ENCODE measurements at places on chromosomes 5 and 9.

GRCh38 chr9:137545123-137545522, 5.1 kb downstream of the PNPLA7 start:
- no peak for DNase-seq

- no peak for DNase-seq
Observed at GRCh38 chr9:124863371-124863871, 1.5 kb downstream of the ARPC5L start.

DNA sequence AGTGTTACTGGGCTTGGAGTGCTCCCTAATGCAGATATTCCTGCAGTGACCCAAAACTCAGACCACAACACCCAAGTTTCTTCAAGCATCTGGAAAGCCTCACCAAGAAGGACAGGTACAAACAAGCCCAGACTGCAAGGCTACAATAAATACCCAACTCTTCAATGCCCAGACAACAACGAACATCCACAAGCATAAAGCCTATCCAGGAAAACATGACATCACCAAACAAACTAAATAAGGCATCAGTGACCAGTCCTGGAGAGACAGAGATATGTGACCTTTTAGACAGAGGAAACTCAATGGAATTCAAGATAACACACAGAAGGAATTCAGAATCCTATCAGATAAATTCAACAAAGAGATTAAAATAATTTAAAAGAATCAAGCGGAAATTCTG, 605.6 kb downstream of the PDE4D start:
- no peak for DNase-seq

DNA sequence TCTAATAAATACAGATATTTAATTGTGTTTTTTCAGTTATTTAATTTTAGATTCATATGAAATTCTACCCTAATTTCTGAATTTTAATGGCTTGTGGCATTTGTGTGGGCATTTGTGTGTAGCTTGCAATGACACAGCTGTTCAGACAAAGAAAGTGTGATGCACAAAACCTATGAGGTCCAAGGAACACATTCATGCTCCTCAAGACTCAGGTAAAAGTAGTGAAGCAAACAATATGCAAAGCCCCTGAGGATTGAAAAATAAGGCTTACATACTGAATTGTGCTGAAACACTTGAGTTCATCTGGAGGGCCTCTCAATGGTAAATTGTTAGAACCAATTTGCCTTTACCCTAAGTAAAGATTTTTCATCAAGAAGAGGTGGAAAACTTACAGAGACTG, 28.1 kb downstream of the IL7R start:
- DNase-seq = no peak

DNA sequence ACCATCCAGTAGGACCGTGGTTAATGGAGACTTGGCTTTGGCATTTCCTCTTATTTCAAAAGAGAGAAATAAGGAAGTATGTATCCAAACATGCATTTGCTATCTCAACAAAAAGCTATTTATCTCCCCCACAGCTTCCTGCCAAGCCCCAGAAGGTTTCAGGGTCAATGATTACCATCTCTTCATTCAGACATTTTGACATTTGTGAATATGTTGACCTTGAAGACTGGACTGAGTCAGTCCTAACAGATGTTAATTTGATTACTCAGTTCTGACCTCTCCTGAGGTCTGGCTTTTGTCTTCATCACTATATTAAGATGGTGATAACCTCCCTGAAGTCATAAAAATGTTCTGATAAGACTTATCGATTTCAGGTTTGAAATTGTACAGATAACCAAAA, 479.4 kb downstream of the AGTPBP1 start:
- no peak for DNase-seq

DNA sequence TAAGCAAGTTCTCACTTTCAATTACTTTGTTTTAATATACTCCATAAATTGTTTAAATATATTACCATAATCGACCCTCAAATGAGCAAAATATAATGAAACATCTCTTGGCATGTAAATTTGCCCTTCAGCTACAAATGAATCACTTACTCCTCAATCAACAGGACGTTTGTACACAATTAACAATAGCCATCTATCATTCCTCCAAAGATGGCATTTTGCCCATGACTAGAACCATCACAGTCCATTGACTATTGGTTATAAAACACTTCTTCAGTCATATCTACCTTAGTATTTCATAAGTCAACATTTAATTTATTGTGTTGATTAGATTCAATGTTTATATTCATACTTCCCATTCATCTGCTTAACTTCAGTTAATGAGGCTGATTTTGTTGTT, 127.2 kb downstream of the CTNND2 start:
- DNase-seq = no peak

GRCh38 chr5:163506726-163507125, 1.3 kb downstream of the MAT2B start:
- no peak for DNase-seq

DNA sequence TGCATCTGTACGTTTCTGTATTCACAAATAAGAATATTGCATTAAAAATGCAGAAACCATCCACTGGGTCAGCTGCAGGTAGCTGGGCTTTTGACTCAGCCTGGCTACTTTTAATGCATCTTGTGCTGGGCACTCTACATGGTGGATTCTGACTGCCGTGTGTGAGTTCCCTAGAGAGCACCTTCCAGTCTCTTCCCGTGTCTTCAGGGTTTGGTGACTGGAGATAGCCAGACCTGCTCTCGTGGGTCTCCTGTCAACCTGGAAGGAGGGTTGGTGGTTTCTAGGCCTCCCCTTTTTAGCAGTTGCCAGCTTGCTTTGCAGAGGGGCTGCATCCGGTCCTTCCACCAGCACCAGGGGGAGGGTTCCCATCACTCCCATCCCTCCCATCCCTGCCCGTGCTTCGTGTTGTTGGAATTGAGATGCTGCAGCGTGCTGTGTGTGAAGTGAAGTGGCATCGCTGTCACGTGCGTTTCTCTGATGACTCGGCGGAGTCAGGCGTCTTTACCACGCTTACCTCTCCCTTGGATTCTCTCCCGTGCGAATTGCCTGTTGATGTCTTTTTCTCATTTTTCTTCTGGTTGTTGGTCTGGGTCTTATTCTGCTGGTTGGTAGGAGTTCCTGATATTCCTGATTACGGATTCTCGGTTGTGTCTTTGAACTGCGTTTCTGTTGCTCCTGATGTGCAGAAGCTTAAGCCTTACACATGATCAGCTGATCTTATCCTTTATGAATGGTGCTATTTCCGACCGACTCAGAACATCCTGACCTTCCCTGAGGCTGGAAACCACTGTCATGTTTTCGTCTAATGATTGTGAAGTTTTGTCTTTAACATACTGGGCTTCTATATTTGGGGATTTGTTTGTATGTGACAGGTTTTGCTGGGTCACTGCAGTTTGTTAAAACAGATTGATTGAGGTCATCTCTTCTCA, 16.9 kb downstream of the FBXW5 start:
- no peak for DNase-seq

DNA sequence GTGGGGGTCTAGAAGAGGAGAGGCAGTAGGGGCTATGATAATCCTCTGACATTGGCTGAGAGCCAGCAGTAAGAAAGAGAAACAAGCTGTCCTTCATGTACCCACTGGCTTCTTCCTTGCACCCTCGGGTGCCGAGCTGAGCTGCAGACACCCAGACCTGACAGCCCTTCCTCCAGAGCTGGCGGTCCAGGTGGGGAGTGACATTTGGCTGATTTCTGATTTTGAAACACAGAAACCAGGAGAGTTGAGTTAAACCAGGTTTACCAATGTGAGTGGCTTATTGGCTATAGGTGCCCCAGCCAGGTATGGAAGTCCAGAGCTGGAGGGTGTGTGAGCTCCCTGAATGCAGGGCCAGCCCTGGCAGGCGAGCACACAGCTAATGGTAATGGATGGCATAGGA, 59.2 kb downstream of the GADD45G start:
- DNase-seq = no peak

GRCh38 chr9:97572196-97572891, 60.8 kb downstream of the TSTD2 start:
- no peak for DNase-seq

DNA sequence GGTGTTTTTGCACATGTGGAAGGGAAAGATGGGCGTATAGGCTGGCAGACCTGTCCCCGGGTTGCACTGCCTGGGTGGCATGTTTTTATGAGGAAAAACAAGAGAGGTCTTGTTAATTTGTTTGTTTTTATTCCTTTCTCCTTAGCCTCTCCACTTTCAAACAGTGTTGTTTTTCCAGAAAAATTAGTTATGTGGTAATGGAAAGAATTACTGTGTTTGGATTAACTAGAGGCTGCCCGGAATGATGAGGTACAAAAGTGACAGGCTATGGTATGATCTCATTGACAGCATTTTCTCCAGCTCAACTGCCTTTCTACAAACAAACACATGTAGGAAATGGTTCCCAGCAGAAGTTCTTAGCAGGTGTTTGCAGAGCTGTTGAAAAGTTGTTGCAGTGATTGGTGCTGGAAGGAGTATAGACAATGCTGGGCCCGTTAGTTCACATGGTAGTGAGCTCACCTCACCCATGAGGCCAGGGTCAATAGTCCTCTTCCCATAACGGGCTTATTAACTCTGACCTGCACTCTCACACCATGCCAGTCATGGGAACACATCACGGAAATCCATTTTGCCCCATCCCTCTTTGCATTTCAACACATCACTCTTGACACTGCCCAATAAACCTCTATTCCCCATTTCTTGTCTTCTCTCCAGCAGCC, 111.3 kb upstream of the SAP30L start:
- DNase-seq = no peak

DNA sequence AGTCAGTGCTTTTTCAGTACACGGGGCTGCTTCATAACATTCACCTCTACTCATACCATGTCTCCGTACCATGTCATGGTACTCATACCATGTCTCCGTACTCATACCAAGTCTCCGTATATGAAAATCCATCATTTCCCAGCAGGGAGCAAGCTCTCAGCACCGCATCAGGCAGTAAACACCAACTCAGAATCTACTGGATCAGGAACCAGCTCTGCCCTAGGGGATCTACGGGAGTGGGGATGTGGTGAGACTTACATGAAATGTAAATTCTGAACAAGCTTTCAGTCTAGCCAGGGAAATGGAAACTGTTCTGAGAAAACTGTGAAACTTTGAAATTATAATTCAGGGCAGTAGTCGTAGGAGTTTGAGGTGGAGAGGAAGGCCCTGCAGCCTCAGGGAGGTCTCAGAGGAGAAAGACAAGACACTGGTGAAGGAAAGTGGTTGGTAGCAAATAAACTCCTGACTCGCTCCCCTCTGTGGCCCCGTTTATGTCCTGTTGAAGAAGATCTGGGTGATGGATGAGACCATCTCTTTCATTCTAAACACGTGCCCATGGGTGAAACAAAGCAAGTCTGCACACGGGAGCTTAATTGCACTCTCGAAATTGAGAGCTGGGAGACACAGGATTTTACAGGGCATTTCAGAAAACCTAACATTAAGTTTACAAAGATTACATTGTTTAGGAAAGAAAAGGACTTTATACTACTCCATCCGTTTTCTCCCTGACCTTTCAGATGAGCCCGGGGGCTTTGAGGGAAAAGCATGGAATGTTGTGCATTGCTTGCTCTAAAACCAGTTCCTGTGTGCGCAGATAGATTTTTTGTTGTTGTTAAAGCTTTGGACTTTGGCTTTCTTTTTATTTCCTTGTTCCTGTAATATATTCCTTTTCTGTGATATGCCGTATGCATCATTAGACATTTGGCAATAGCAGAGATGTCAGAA, 26.8 kb downstream of the ACTBL2 start:
- DNase-seq = no peak

GRCh38 chr5:11130131-11130530, 369.1 kb upstream of the DAP start:
- no peak for DNase-seq

DNA sequence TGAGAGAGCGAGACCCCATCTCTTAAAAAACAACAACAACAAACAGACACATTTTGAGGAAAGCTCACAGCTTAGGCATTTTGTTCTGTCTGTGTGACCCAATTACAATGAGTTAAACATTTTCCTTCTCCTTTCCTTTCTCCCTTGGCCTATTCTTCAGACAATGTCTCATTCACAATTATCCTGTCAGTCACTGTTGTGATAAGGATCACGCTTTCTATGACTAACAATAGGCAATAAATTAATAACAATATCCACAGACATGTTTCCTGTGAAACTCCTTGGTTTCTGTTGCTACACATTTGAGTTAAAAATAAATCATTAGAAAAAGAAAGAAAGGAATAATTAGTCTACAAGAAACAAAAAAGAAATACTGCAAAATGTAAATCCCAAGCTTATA, 19.8 kb upstream of the CARTPT start:
- DNase-seq = no peak

DNA sequence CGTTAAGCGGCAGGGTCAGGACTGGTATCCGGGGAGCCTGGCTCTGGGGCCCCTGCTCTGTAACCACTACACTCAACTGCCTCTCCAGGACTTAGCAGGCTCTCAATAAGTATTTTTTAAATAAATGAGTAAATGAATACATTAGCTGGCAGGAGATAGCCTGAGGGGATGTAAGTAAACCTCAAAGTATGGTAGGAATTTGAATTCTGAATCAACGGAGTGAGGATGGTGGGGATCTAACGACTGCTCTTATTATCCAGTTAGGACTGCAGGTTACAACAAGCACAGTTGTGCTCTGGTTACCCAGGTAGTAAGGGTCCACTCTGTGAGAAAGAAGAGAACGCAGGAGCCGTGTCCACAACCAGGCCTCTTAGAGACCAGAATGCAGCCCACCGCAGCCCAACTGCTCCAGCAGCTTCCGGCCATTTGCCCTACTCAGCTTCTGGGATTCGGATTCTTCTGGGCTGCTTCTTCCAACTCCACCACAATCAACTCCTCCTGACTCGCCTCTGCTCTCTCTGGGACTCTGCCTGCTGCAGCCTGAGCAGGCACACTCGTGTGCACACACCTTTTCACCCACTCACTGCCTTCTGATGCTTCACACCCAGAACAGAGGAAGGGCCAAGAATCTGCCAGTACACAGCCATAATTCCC, 52.6 kb downstream of the MED27 start:
- DNase-seq = no peak

- DNase-seq = no peak
Observed at GRCh38 chr5:14457476-14457875, 124.1 kb upstream of the OTULINL start.

Measured in activated CD4-positive, alpha-beta T cell treated with anti-CD3 and anti-CD28 coated beads, Interleukin-2, amount 50 U/mL, for 4 hours (primary cell).